ENCODE measurements at places on chromosomes 12 and 14.

GRCh38 chr12:125393569-125393968 lies 328.3 kb downstream of the AACS start:
- no peak for DNase-seq

GRCh38 chr12:111202237-111202915 lies 166.5 kb downstream of the PHETA1 start:
- DNase-seq = no peak

DNA sequence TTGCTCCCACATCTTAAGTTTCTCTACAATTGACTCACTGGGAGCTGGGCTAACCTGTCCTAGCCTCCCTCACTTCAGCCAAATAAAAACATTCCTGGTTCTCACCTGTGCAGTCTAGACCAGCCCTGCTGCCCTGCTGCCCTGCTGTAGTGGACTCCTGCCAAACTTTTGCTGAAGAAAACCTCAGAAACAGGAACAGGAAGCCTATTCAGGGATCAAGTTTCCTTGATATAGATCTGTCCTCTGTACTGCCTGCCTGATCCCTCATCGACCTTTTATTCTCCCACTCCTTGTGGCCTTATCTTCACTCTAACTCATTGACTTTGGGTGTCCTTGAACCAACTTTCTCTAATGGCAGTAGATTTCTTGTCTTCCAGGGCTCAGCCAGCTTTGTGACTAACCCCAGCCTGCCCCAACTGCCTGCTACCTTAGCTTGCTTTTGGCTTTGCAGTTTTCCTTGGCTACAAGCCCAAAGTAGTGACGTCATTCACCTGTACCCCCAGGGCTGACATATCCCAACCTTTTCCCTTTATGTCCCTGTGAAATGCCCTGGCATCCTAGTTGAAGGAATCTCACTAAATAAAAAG lies 234.8 kb downstream of the DUSP6 start:
- DNase-seq = no peak

DNA sequence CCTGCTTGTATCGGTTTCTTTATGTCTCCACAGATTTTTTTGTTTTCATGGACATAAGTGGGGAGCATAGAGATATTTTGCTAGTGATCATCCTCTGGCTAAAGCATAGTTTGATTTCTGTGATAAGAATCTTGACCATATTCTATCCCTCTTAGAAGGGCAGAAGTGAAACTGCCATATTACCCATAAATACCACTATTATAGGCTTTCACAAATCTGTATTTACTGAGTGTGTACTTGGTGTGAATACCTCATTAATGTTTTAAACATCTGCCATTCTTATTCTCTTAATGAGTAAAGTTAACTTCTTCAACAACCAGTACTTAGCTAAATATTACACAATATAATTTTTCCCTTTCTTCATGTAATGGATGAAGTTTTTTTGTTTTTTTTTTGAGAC lies 16.1 kb downstream of the WNK1 start:
- DNase-seq = no peak

- no peak for DNase-seq
Observed at GRCh38 chr12:24307716-24308335, 358.4 kb upstream of the SOX5 start.

- DNase-seq = no peak
Observed at GRCh38 chr12:128662101-128662500, 161.7 kb downstream of the SLC15A4 start.

- DNase-seq = no peak
Observed at GRCh38 chr14:76585616-76586015, 175.7 kb upstream of the VASH1 start.

- no peak for DNase-seq
Observed at GRCh38 chr14:74658535-74659131, 46.6 kb upstream of the LTBP2 start.

GRCh38 chr12:110745542-110746284 lies 3.0 kb upstream of the PPP1CC start:
- no peak for DNase-seq

DNA sequence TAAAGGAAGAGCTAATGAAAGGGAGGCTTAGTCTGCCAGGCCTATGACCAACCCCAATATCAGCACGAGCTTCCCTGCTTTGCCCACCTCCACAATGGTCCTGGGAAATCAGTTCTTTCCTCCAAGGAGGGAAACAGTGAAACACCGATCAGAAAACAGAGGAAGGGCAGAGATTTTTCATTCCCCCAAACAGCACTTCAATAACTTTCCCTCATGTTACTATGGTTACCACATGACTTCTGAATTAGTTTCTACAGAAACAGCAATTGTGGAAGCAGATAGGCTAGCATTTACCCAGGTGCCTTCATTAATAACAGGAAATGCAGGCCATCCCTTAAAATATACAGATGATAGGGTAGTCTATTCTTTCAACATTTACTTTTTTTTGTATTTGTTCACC lies 35.9 kb downstream of the TRIM9 start:
- DNase-seq = no peak

GRCh38 chr12:92070054-92070863 lies 75.4 kb downstream of the BTG1 start:
- DNase-seq = no peak

DNA sequence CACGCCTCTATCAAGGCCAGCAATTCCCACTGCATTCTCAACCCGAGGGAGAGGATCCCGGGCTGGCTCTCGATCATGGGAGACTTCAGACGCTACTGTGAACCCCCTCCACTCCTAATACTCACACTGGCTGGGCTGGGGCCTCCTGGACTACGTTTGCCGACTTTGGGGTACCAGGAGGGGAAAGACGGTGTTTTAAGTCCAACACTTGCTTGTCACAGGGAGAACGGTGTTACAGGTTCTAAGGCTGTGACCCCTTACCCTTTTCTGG lies 463 bp downstream of the NACA start:
- DNase-seq = no peak

DNA sequence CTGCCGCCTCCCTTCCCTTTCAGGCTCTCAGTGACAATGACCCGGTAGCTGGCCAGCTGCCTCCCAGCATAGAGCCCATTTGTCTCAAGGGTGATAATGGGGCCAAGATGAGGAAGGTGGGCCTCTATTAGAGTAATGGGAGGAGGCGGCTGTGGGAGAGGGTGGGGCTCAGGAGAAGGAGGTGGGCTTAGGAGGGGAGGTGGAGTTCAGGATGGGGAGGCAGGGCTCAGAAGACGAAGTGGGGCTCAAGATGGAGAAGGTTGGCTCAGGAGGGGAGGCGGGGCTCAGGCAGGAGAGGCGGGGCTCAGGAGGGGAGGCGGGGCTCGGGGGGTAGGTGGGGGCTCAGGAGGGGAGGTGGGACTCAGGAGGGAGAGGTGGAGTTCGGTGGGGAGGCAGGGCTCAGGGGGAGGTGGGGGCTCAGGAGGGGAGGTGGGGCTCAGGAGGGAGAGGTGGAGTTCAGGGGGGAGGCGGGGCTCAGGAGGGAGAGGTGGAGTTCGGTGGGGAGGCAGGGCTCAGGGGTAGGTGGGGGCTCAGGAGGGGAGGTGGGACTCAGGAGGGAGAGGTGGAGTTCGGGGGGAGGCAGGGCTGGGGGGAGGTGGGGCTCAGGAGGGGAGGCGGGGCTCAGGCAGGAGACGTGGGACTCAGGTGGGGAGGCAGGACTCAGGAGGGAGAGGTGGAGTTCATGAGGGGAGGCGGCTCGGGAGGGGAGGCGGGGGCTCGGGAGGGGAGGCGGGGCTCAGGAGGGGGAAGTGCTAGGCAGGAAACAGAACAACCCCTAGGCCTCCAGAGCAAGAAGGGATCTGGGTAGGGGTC lies 36.8 kb downstream of the IQSEC3 start:
- no peak for DNase-seq

DNA sequence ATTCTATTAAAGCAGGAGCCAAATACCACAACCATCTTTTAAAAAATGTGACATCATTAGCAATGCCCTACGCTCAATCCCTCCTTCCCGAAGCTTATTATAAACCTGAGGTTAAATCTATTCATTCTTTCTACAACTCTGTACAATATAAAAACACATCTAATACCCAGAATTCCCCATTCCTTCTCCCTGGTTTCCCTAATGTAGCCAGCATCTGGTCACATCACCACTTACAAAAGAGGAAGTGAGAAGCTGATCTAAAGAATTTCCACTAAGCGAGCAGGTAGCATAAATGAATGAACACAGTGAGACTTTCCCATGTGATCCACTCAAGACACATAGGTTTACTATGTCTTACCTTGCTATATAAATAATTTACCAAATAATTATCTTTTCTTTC lies 90.4 kb downstream of the LRP6 start:
- DNase-seq = no peak

DNA sequence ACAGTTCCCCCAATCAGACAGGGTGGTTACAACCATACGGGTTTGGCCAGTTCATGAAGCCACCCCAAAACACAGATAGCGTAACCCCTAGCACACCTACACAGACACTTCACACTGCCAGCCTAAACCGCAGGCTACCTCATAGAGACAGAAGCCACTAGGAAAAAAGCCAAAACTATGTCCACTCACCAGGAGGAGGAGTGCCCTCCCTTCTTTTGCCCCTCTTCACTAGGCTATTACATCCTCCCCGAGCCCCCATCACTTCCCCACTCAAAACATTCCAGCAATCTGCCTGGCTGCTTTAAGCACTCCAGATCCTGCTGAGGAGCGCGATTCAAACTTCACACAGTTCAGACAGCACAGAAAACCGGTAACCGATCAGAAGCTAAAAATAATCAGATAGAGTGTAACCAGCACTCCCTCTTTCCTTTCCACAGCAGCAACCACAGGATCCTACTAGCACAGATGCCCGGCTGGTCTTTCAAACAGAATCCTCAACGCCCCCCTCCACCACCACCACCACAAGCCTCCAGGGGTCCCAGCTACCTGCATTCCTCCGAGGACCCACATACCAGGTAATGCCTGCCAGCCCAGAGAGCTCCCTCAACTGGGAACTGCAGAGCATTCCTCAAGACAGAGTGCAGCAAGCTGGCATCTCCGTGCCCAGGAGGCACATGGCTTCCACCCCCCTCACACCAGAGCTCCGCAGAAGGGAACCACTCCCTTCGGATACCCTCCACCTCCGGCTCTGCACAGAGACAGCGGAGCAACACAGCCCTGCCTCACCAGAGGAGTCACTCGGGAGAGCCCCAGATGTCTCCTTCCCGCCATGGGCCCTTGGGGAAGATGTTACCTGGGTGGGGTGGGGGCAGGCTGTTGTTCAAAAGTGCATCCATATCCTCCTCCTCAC lies 1.5 kb downstream of the CHD4 start:
- peak; percentile 43 for DNase-seq

DNA sequence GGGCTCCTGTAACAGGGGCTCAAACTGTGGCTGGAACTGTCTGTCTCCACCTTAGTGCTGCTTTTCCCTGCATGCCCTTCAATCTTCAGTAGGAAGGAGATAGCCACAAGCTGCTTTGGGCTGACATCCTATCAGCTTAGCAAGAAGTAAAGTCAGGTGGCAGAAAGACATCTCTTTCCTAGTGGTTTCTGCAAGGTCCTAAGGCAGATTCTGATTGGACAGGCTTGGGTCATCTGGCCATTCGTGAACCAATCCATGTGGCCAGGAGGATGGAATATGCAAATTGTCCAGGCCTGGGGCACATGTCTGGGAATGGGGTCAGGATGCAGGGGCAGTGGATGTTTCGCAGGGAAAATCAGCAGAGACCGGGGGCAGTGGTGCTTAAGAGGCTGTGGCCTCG lies 5.2 kb downstream of the RITA1 start:
- DNase-seq = no peak

- DNase-seq = peak; percentile 83
Observed at GRCh38 chr14:51860164-51860824, at the start of gene GNG2. Gene GNG2, plus strand, starts transcription at chr14:51860612. Its CDS starts 90,067 bp downstream, at chr14:51950679.

DNA sequence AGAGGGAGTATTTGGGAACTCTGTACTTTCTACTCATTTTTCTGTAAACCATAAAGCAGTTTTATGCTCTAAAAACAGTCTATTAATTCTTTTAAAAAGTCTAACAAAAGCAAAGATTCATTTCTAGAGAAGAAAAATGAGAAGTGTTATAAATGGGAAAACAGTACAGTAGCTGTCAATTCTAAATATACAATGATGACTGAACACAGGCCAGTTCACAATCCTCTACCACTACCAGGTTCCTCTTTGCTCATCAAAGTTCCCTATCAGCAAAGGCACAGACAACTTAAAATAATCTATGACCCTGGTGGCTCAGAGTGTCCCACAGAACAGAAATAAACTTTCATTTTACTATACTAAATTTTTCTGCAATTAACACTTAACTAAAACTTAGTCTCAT lies 12.5 kb downstream of the NAA25 start:
- no peak for DNase-seq

- DNase-seq = no peak
Observed at GRCh38 chr14:52325126-52325525, 11.0 kb downstream of the PTGER2 start.

- no peak for DNase-seq
Observed at GRCh38 chr14:37579274-37579673, 15.8 kb downstream of the FOXA1 start.

DNA sequence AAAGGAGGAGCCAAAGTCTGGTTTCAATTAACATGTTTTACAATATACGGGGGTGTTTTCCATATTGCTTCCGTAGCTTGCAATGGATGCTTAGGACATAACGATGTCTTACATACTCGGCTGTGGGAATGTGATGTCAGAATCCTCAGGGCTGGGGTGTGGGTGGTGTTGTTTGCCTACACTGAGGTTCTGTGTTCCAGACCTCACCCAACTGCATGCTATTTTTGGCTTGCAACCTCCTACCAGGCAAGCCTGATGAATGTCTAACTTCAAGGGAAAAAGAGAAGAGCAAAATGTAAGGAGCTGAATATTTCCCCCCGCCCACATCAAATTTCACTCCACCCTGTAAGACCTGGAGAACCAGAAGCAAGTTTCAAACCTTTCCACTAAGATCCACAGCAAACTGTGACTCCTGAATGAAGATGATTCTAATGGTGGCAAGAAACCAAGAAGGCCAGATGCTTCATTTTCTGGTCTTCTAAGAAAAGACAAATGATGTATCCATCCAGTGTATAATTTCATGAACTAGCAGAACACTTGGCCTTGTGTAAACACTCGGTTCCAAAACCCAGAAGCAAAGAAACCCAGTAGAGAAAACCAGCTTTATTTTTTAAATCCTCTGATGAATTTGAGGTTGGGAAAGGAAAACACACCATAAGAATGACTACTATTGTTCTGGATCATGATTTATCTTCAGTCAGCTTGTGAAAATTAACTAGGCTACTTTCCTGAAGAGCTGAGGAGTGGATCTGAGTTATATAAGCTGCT lies 227.9 kb downstream of the DACT1 start:
- no peak for DNase-seq

DNA sequence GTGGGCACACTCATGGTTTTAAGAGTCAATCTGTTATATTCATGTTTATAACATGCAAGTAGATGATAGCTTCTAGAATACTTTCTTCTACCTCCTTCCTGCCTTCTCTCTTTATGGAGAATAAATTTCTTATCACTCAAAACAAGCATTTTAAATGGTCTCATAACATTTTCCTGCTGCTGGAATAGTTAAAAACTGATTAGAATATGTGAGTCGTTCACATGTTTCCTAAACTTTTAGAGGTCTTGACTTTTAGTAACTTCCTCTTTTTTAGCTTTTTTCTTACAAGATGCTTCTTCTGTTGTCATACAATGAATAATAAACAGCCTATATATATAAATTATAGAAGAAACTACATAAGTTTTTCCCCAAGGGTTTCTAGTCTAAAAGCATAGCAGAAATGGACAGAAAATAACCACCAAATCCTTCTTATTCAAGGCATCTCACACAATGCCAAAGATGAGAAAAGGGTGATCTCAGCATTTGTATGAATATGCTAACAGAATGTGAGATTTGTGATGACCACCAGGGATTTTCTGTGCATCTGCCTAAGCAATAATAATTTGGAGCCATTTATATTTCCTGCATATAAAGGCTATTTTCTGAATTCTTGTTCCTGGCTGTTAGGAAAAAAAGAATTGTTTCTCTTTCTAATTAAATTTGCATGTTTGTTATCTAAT lies 127.8 kb downstream of the DAAM1 start:
- DNase-seq = no peak

Measured in activated T-cell treated with anti-CD3 and anti-CD28 coated beads, Interleukin-2, amount 50 U/mL, for 48 hours (primary cell).